ENCODE measurements at places on chromosomes 1 and 21. TPM values are rescaled to one million over a fixed set of nuclear protein-coding genes. Genes with fewer than 3 reads are reported as not detected.

SPATA45 gene
- total RNA-seq = 0.28 TPM

FCMR gene
- total RNA-seq = 0.09 TPM

ATP1A4 gene
- not detected for total RNA-seq

NCMAP gene
- total RNA-seq = not detected

GATAD2B gene
- total RNA-seq = 2.0 TPM

GPA33 gene
- not detected for total RNA-seq

NBPF10 gene
- 2.5 TPM for total RNA-seq
